ENCODE measurements at places on chromosomes 5 and 9. TPM values are rescaled to one million over a fixed set of nuclear protein-coding genes. Genes with fewer than 3 reads are reported as not detected.

BASP1 gene
- 0.70 TPM for total RNA-seq

ADAMTSL2 gene
- total RNA-seq, result 1.3 TPM

DNA sequence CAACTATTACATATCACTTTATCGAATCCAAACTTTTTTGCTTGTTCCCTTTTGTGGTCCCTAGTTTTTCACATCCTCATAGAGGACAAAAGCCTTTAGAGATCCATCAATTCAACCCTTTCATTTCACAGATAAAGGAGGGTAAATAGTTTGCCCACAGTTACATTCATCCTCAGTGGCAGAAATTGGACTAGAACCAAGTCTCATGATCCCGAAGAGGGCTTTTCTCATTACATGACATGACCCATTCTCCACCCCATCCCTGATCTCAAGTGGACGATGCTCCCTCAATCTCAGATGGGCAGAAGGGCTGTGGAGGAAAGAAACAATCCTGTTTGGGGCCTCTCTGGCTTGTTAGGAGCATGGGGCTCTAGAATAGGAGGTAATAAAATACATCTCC lies 23.1 kb downstream of the TICAM2 start:
- no peak overlapping the region for H3K4me3 ChIP-seq
- no peaks in the 10 kb centered on the region for H3K27me3 ChIP-seq
- no peak for DNase-seq
- H3K36me3 ChIP-seq, result no peaks in the 10 kb centered on the region
- no peaks in the 10 kb centered on the region for H3K4me1 ChIP-seq

DNA sequence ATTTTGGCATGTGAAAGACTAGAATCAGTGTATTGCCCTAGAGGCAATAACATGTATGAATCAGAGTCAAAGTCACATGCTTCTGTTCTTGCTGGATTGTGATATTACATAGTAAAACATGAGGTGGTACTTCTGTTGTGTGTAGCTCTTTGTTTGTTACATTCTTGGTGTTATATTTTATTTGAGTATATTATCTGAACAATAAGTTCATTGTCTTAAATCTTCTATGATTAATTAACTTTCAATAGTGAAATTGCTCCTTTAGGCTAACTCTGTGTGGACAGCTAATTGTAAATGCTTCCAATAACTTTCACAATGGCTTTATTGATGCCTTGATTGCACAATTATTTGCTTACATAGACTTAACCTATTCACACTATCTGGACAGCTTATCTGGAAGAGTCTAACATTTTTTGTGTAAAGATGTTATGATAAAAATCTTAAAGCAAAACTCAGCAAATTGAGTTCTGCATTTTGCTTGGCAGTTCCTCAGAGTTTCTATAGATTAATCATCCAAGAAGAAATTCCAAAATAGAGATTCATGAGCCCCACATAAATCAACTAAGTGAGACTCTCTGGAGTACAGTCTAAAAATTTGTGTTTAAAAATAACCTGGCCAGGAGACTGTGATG lies 239.6 kb upstream of the TUSC1 start:
- H3K27ac ChIP-seq, result no peak overlapping the region
- H3K36me3 ChIP-seq, result no peaks in the 10 kb centered on the region
- no peak overlapping the region for H3K4me3 ChIP-seq
- no peaks in the 10 kb centered on the region for H3K4me1 ChIP-seq
- DNase-seq, result no peak

- no peaks in the 10 kb centered on the region for H3K36me3 ChIP-seq
- H3K4me3 ChIP-seq, result no peak overlapping the region
- no peaks in the 10 kb centered on the region for H3K27me3 ChIP-seq
Observed at GRCh38 chr9:91391412-91391811, 29.7 kb upstream of the AUH start.

- H3K27me3 ChIP-seq, result peaks cover 2% of the 10 kb centered on the region
- no peaks in the 10 kb centered on the region for H3K4me1 ChIP-seq
- no peaks in the 10 kb centered on the region for H3K36me3 ChIP-seq
- no peak overlapping the region for H3K27ac ChIP-seq
- no peak for DNase-seq
Observed at GRCh38 chr9:84382720-84383119, 42.2 kb upstream of the SLC28A3 start.

DNA sequence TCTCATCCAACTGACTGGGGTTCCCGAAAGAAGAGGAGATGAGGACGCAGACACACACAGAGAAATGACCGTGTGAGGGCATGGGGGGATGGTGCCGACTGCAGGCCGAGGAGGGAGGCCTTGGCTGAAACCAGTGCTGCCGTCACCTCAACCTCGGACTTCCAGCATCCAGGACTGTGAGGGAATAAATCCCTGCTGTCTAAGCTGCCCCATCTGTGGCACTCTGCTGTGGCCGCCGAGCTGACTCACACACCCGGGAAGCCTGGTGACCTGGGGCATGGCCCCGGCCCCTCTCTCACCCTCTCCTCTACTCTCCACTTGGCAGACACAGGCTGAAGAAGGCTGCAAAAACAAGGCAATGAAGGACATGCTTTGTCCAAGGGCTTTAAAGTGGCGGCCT lies 4.4 kb upstream of the COL5A1 start:
- no peak for DNase-seq
- H3K4me1 ChIP-seq, result peaks cover 3% of the 10 kb centered on the region
- H3K27ac ChIP-seq, result no peak overlapping the region
- no peaks in the 10 kb centered on the region for H3K36me3 ChIP-seq
- peaks cover 6% of the 10 kb centered on the region for H3K27me3 ChIP-seq

- H3K27ac ChIP-seq, result no peak overlapping the region
- no peaks in the 10 kb centered on the region for H3K4me1 ChIP-seq
- no peak overlapping the region for H3K4me3 ChIP-seq
- H3K27me3 ChIP-seq, result no peaks in the 10 kb centered on the region
- DNase-seq, result no peak
Observed at GRCh38 chr5:128409166-128409800, 128.8 kb downstream of the FBN2 start.

- no peak for DNase-seq
- H3K27ac ChIP-seq, result no peak overlapping the region
- H3K4me3 ChIP-seq, result no peak overlapping the region
- no peaks in the 10 kb centered on the region for H3K27me3 ChIP-seq
- no peaks in the 10 kb centered on the region for H3K4me1 ChIP-seq
Observed at GRCh38 chr5:36279054-36279698, 22.5 kb downstream of the RANBP3L start.
